GOT3 (cell line): ENCODE measurements at places on chromosomes 12 and 14.

DNA sequence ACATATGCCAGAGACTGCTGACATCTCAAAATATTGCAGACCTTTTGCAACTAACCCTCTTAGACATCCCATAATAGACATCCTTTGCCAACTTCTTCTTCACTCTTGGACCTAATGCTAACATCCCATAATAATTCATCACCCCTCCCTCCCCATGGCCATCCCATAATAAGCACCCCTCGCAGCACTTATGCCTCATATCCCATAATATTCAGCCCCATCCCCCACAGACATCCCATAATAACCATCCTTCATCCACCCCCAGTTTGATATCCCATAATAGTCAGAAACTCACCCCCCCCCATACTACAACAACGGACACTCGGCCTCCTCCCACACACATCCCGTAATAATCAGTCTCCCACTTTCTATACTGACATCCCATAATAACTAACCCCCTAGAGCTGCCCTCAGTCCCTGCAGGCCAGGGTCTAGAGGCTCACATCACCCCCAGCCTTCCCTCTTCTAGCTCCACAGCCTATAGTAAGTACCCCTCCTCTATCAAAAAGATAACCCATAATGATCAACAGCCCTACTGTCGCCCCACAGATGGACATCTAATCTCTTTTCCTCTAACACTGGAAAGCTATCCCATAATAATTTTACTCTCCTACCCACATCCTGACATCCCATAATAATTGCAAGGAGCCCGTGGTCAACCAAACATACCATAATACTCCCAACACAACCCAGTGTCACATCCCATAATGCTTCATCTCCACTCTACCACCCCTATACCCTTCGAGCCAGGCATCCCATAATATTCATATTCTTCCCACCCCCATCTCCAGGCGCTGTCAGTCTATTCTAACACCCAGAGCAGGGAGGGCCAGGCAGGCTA, 792 bp upstream of the CHD4 start:
- no peak for DNase-seq

DNA sequence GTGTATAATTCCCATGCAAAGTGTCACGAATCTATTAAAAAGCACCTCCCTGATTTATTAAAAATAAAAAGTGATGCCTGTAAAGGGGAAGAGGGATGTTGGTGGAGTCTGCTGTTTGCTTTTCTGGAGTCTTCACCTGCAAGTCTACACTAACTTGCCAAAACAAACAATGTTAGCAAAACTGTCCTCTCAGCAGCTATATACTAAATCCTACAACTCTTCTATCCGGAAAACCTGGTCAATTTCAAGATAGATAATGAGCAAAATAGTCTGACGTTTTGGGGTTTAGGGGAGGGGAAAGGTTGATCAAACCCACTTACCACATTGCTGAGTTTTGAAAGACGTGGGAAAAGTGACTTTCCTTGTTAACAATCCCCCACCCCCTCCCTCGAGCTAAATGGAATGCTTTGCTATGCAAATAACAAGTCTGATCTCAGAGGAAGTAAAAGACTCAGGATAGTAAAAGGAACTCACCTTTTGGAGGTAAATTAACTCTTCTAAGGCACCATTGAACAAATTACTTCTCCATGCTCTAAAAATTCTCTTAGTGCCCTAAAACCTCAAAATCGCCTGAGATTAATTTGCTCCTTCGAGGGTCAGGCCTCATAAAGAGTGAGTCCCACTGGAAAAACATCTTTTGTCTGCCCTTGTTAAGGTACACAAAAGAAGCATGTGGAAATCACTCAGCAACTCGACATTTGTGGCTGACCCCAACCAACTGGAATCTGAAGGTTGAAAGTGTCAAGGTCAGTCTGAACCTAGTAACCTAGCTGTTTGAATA, 13.5 kb downstream of the BMP4 start:
- no peak for DNase-seq

GRCh38 chr12:50751948-50752721, 11.8 kb upstream of the ATF1 start:
- DNase-seq, result no peak

DNA sequence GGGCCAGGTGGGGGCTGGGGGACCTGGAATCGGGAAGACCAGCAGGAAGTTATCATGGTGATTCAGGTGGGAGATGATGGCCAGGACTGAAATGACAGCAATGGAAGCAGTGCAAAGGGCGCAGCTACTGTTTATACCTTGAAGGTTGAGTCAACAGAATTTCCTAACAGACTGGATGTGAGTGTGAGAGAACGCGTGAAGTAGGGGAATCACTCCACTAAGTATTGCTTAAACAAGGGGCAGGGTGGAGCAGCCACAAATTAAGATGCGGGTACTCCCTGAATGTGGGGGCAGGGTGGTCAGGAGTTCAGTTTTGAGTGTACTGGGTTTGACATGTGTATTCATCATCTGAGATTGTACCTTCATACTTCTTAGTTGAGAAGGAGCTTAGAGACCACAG, 45.1 kb downstream of the MYF5 start:
- no peak for DNase-seq

GRCh38 chr14:98545181-98545580, 726.8 kb downstream of the BCL11B start:
- DNase-seq, result no peak

DNA sequence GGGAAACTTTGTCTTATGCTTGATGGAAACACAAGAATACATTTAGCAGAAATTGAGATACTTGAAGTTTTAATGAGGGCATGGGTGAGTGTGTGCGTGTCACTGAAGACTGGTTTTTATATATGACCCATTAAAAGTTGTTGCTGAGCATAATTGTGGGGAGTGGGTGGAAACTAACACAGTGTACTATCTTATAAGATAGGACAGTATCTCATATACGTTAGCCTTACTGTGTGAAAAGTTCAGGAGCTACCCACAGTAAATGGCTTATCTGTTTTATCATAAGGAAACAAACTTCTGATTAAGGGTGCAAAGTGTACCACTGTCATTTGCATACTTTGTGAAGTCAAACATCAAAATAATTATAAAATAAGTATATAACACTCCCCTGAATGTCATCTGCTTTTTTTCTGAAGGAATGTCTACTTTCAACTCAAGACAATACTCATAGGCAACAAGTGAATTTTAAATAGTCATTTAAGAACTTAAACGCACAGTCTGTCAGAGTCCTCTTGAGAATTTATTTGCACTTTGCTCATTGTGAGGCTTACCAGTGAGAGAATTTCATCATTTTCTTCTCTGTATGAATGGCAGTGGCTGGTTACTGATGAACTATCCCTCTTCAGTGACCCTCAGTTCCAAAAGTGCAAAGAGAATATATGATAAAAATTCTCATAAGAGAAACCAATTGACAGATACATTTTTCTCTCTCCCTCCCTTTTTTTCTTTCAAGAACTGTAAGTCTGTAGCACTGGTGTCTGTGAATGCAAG, 4.2 kb downstream of the PDE3A start:
- no peak for DNase-seq

- DNase-seq, result no peak
Observed at GRCh38 chr12:39628836-39629235, 9.2 kb upstream of the ABCD2 start.

- no peak for DNase-seq
Observed at GRCh38 chr12:2691006-2691344, 103.8 kb upstream of the FKBP4 start.

GRCh38 chr12:1716911-1717310, 26.0 kb downstream of the ADIPOR2 start:
- no peak for DNase-seq

GRCh38 chr12:30694412-30695198, 1.1 kb downstream of the IPO8 start:
- no peak for DNase-seq

DNA sequence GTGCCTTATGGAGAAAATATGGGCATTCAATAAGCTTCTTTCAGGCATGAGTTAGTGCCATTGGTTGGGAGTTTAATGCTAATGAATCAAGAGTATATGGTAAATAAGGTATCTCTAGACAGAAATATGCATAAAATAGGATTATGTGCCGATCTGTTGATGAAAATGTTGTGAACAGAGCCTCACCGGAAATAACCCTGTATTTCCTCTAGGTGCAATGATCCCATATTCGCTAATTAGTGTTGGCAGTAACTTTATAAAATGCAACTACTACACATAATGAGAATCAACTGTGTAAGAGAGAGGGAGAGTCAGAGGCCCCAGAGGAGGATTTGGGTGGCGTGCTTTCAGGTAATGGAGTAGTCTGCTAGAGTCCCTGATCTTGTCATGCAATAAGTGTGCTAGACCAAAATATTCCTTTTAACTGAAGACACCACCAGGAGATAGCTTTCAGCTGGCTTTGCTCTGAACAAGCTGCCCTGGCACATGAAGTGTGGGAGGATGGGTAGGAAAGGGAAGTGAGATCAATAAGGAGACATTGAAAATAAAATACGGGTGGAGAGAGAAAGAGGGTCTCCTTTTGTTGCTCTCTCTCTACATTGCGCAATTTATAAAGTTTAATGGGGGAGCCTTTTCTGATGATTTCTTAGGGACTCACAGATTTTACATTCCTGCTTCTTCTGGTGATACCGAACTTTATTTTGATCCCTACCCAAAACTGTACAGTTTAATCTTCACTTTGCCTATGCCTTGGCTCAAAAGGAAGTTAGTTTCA, 68.6 kb upstream of the PLXNC1 start:
- no peak for DNase-seq

DNA sequence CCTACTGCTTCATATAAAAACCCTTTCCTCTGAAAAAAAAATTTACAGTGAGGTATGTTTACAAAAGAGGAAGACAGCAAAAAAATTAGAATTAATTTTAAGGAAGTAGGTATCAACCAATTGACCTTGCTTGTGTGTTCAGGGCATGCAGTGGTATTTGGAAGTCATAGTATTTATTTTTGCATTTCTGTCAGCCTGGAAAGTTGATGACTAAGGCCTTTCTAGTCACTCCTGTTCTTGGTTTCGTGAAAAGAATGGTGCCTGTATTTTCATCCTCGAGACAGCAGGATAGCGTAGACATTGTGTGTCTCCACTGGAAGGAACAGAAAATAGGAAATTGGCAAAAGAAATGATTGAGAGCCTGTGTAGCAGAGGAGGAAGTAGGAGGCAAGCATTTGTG, 24.5 kb downstream of the SLC16A7 start:
- DNase-seq, result no peak

DNA sequence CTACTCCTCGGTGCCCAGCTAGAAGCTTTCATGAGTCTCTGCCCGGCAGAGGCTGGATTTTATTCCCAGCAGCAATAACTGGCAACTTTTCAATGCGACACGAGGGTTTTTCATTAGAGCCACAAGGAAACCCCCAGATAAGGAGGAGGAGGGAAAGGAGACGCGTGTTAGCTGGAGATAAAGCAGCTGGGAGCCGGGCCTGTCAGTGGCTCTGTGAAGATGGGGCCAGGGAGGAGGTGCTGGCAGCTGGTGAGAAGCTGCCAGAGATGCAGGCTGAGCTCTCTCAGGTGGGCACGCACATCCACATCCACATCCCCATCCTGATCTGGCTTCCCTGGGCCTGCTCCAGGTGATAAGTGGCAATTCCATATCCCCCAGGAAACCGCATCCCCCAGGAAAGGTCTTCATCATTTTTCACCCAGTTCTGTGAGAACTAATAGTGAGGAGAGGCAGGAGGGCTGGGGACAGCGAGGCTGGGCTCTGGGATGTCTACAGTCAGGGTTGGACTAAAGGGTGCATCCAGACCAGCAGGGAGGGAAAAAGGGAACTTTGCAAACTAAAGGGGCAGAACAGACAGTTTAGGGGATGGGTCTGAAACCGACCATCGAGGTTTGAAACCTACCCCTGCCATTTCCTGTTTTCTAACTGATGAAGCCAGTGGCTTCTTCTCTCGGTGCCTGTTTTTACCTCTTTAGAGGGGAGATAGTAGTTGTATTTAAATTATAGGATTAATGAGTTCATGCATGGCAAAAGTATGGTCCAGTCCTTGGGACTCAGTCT, 413.2 kb downstream of the DPF3 start:
- no peak for DNase-seq

DNA sequence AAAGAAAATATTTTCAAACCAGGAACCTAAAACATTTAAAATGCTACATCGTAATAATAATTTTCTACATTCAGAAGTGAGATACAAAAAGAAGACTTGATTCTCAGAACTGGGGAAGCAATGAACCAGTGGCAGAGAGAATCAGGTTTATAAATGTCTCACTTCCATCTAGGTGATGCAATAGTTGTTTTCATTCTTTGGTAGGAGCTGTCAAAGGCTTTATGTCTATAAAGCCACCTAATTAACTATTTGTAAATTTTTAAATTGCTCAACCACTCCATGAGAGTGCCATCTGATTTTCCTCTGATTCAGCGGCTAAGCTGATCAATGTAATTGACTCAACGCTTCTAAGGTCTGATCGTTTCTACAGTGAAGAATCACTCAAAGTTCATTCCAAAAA, 66.1 kb downstream of the ARMH4 start:
- DNase-seq, result no peak

DNA sequence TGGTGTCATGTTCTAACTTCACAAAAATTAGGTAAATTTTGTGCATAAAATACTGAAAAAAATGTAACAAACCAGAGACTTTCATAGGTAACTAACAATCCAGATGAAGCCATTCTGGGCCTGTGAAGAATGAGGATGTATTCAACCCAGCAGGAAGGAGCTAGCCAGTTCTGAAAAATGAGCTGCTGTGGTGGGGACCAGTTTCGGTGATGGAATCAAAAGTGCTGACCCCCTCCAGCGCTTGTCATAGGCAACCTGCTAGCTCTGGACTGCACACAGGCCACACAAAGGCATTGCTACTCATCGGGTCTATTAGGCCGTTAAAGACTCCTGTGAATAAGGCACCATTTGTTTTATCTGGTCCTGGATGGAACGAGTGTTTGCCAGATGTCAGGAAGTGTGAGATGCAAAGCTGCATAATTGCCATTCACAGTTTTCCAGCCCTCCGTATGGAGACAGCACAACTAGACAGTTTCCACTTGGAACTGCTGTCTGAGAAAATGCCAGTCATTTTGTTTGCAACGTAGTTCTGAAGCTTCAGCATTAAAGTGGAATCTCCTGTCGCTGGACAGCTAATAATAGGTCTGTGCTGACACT, 3.3 kb upstream of the RIMBP2 start:
- DNase-seq, result no peak

DNA sequence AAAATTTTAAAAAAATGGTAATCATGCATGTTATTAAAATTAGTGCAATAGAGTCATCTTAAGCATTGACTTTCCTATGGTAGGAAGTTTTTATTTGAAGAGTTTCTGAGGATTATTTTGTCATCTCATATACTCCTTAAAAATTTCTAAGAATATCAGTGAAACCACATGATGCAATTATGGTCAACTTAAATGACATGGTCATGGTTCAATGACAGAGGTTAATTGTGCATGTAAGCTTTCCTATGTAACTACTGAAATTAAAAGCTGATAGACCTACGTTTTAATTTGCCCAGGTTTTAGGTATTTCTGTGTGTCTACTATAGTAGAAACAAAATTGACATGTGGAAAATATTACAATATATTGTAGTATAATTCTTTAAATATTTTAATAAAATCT, 21.0 kb upstream of the LMO3 start:
- no peak for DNase-seq
